Liver (tissue), 10 donors: ENCODE measurements at places on chromosomes 11 and 22.

- no peak for DNase-seq
These were observed 29.9 kb downstream of the SERPINH1 start for GRCh38 chr11:75591966-75592365.

DNA sequence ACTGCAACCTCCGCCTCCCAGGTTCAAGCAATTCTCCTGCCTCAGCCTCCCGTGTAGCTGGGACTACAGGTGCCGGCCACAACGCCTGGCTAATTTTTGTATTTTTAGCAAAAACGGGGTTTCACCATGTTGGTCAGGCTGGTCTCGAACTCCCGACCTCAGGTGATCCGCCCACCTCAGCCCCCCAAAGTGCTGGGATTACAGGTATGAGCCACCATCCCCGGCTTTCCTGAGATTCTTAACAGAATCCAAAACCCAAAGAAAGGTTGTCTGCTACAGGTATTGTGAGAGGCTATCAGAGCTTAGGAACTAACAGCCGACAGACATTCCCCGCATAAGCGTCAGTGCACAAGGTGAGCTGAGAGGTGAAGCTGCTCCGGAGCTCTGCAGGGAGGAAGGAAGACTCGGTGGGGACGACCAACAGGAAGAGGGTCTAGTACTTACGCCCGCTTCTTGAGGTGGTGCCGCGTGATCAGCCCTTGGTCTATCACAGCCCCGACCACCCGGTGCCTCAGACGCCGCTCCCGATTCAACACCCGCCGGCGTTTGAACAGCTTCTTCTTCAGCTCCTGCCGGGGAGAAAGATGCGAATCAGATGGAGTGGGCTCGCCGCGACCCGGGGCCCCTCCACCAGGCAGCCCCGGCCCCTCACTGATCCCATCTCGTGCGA lies 470 bp downstream of the C11orf98 start:
- DNase-seq, result no peak

DNA sequence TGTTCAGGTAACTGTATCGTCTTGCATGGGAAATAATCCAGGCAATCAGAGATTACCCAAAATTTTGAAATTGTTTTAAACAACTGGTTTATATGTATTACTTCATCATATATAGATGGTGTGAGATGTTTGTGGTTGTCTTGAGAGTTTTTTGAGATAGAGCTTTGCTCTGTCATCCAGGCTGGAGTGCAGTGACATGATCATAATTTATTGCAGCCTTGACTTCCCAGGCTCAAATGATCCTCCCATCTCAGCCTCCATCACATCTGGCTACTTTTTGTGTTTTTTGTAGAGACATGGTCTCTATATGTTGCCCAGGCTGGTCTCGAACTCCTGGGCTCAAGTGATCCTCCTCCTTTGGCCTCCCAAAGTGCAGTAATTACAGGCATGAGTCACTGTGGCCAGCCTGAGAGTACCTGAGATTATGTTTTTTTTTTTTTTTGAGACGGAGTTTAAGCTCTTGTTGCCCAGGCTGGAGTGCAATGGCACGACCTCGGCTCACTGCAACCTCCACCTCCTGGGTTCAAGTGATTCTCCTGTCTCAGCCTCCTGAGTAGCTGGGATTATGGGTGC lies 11.5 kb downstream of the CTNND1 start:
- no peak for DNase-seq

DNA sequence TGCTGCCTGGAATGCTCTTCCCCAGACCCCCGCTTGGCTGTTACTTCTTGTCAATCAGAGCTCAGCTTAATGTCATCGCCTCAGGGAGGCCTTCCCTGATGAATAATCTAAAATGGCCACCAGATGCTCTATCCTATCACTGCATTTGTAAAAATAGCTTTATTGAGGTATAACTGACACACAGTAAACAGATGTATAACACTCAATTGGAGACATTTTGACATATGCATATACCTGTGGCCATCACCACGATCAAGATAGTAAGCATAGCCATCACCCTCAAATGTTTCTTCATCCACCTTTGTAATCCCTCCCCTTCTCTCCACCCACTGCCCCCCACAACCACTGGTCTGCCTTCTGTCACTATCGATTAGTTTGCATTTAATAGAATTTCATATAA lies 36.6 kb upstream of the NECTIN1 start:
- DNase-seq, result no peak

GRCh38 chr11:115613986-115614632 lies 109.9 kb upstream of the CADM1 start:
- no peak for DNase-seq

DNA sequence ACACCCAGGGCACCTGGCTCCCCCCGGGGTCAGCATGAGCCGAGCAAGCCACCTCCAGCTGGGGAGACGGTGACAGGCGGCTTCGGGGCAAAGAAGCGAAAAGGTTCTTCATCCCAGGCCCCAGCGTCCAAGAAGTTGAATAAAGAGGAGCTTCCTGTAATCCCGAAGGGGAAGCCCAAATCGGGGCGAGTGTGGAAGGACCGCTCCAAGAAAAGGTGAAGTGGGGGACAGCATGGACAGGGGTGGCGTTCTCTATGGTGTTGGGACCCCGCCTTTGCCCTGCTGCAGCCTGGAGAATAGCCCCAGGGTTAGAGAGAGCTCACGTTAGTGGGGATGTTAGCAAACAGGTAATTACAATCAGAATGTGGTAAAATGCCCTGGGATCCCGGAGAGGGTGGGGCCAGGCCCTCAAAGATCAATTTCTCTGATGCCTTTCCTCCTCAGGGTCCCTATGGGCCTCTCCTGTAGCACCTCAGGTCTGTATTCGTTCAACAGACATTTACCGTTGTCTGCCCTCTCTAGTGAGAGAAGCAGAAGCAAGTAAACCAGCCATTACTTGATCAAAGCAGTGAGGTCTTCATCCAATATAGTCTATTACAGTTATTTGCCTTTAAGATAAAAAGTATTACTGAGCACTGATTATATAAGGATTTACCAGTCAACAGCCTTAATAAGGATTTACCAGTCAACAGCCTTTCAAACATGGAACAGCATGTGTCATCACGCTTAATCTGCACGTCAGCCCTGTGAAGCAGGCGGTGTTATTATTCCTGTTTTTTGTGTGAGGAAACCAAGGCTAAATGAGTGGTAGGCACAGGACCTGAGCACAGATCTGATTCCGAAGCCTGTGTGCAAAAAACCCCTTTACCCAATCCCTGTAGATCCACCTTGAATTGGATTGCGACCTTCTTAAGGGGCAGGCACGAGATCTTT lies 1.0 kb downstream of the CCDC86 start:
- no peak for DNase-seq

GRCh38 chr11:88434333-88434976 lies 96.9 kb upstream of the CTSC start:
- DNase-seq, result no peak

- no peak for DNase-seq
These were observed 89.1 kb downstream of the BRD1 start for GRCh38 chr22:49738566-49738965.

- no peak for DNase-seq
These were observed 5.7 kb downstream of the PDGFB start for GRCh38 chr22:39238966-39239505.

DNA sequence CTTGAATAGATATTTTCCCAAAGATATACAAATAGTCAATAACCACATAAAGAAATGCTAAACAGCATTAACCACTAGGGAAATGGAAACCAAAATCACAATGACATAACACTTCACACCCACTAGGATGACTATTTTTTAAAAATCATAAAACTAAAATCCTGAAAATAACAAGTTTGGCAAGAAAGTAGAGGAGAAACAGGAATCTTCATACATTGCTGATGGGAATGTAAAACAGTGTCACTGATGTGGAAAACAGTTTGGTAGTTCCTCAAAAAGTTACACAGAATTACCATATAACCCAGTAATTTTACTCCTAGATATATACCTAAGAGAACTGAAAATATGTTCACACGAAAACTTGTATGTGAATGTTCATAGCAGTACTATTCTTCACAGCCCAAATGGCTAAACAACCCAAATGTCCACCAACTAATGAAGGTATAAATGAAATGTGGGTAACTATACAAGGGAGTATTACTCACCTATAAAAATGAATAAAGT lies 12.5 kb downstream of the PICALM start:
- DNase-seq, result no peak

GRCh38 chr22:20590477-20591294 lies 83.3 kb downstream of the MED15 start:
- no peak for DNase-seq

- DNase-seq, result no peak
These were observed 8.7 kb downstream of the UBASH3B start for GRCh38 chr11:122664188-122664587.

DNA sequence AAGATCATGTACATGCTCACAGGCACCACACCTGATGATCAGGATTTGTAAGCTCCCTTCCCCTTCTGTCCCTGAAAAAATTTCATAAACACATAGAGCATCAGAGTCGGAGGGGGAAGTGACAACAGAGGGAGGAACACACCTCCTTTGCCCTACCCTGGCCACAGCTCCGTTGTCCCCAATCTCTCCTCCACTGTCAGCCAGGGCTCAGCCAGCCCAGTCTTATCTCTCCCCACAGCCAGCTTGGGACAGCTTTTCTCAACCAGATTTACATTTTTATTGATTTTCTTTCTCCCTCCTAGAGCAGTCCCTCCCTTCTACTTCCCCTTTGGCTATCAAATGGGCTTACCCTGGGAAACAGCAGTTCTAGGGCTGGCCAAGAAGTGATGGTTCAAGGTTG lies 32.1 kb upstream of the TPBGL start:
- DNase-seq, result no peak

DNA sequence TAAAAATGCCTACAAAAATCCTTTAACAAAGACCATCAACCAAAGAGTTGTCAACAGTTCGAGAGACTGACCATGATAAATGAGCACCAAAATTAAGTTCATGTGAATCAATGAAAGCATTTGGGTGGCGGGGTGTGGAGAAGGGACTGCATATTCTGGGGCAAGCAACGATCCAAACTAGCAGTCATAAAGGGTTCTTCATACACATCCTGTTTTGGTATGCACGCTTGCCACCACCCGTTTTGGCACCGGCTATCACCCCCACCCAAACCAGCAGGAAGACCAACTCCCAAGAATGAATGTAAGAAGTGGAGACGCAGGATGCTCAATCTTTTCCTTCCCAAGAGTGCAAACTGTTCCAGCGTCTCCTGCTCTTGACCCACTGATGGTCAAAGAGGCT lies 80.8 kb downstream of the SGSM3 start:
- no peak for DNase-seq

GRCh38 chr11:128890543-128891368 lies at the start of gene KCNJ5:
Gene KCNJ5, plus strand, starts transcription at chr11:128891356. Its CDS starts 19,918 bp downstream, at chr11:128911274.
- no peak for DNase-seq

DNA sequence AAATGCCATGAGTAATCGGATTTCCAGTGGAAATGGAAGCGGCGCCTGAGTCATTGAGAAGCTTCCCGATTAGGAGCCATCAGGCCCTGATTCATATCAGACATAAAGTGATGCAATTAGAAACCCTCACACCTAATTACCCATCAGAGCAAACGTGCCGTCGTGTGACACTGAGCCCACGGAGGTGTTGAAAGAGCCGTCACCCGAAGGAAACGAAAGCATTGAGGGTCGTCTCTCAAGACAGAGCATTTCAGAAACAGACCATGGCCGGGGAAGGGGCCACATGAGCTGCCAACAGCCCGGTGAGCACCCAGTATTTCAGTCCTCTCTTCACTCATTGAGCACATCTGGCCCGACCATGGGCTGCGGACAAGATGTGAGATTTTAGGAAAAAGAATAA lies 829.3 kb downstream of the TBC1D22A start:
- no peak for DNase-seq

- no peak for DNase-seq
These were observed 52.4 kb downstream of the LRRC74B start for GRCh38 chr22:21098099-21098671.

- DNase-seq, result no peak
These were observed 320.1 kb upstream of the DDI1 start for GRCh38 chr11:103716363-103716762.

- no peak for DNase-seq
These were observed 14.9 kb downstream of the USP47 start for GRCh38 chr11:11856638-11857037.

DNA sequence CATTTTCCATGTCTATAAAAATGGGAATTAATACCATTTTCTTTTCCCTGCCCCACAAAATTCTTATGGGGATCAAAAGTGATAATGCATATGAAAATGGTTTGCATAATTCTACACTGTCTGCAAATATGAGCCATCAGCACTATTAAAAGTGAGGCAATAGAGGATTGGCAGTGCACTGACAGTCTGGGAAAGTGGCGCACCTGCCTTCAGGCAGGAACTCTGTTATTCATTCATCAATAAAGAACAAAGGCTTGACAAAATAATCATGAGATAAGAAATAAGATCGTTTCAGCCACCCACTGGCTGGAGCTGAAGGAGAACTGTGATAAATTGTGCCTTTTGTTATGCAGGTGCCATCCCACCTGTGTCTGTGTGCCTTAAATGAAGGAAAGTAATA lies 49.5 kb downstream of the ARFGAP2 start:
- no peak for DNase-seq

GRCh38 chr11:125553357-125553756 lies 15.9 kb upstream of the EI24 start:
- DNase-seq, result no peak
